ENCODE measurements at places on chromosomes 6 and 20.

- DNase-seq: no peak
These were observed 94.8 kb downstream of the BTBD3 start for GRCh38 chr20:12012241-12013222.

DNA sequence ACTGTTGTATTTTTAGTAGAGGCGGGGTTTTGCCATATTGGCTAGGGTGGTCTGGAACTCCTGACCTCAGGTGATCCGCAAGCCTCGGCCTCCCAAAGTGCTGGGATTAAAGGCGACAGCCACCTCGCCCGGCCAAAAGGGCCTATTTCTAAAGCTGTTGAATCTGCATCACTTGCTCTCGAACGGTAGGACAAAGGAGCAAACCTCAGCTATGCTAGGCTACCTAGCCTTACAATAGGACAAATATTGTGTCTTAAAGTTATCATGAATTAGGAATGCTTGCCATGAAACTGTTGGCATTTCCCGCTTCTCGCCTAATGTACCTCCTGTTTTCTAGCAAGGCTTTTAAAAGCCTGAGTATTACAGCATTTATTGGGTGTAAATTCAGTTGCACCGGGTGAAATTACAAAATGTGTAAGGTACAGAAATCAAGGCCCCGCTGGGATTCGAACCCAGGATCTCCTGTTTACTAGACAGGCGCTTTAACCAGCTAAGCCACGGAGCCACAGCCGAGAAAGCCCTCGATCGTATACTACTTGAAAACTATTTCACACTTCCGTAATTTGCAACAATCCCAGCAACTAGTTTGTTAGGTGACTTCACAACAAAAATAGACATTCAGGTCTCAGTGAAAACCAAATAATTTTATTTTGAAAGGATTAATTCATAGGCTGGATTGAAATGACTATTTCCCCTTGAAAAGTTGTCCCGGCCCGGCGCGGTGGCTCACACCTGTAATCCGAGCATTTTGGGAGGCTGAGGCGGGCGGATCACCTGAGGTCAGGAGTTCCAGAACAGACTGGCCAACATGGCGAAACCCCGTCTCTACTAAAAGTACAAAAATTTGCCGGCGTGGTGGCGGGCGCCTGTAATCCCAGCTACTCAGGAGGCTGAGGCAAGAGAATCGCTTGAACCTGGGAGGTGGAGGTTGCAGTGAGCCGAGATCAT lies 211.6 kb upstream of the ZNF184 start:
- peak; percentile 28 for DNase-seq

GRCh38 chr20:47089151-47089550 lies 194.5 kb downstream of the EYA2 start:
- DNase-seq: no peak

- no peak for DNase-seq
These were observed 2.3 kb downstream of the LINC00237 start for GRCh38 chr20:21103582-21104465.

- no peak for DNase-seq
These were observed 30.2 kb downstream of the CSNK2A1 start for GRCh38 chr20:513429-513828.

DNA sequence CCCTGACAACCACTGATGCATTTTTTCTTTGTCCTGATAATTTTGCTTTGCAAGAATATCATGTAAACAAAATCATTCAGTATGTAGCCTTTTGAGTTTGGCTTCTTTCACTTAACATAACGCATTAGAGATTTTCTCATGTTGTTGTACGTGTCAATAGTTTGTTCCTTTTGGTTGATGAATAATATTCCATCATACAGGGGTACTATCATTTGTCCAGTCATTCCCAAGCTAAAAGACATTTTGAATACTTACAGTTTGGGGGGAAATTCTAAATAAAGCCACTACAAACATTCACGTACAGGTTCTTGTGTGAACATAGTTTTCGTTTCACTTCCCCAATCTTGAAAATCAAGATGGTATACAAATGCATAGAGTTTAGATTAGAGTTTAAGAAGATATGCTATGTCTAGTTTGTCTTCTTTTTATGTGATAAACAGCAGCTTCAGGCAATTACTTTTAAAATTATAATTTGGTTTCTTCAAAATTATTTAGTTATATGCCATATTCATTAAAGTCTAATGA lies 5.2 kb downstream of the HAO1 start:
- DNase-seq: no peak

DNA sequence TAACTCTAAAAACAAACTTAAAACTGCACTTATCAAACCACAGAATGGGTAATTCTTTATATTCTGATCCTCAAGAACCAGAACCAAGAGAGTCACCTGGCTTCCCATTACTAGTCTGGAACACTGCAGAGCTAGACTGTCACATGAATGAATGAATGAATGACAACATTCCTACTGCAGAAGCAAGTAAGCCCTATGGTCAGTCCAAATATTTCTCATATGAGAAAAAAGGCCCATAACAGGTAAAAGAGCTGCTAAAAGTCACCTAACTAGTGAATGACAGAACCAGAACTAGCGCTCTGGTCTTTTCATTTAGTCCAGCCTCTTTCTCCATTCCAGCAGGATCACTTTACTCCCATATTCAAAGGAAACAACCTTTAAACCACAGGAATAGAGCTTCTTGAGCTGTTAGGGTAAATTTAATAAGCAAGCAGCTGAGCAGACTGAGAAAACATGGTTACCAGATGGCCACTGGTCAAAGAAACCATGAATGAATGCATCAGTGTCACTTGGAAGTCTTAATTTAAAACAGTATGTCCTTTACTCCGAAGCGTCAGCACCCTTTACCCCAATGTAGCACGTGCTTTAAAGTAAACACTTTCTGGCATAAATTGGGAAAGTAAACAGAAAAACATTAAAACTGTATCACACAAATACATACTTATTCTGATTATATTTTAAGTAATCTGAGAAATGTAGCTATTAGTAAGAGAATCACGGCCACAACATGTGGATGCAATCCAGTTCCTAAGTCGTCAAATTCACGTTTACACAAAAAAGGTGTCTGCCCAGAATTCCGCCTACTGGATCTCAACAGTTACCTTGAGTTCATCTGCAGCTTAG lies 1.4 kb downstream of the PREP start:
- DNase-seq: no peak

DNA sequence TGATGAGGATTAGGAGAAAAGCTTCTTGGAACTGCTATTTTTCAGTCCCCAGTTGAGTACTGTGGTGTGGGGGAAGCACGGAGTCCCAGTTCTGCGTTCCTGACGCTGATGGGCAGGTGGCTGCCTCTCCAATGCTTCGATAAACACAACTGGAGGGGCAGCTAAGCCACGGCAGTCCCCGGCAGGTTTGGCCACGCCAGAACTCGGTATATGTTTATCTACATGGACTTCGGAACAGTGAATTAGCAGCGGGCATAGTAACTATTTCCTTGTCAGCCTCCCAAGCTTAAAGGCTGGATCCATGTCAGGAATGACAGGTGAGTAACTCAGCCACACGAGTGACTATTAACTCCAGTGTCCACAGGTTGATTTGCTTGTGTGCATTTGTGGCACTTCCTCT lies 354.4 kb downstream of the ZFAND3 start:
- no peak for DNase-seq

- DNase-seq: no peak
These were observed 529.6 kb upstream of the FLRT3 start for GRCh38 chr20:14866841-14867514.

GRCh38 chr6:87914637-87915395 lies 132.8 kb upstream of the SPACA1 start:
- no peak for DNase-seq

DNA sequence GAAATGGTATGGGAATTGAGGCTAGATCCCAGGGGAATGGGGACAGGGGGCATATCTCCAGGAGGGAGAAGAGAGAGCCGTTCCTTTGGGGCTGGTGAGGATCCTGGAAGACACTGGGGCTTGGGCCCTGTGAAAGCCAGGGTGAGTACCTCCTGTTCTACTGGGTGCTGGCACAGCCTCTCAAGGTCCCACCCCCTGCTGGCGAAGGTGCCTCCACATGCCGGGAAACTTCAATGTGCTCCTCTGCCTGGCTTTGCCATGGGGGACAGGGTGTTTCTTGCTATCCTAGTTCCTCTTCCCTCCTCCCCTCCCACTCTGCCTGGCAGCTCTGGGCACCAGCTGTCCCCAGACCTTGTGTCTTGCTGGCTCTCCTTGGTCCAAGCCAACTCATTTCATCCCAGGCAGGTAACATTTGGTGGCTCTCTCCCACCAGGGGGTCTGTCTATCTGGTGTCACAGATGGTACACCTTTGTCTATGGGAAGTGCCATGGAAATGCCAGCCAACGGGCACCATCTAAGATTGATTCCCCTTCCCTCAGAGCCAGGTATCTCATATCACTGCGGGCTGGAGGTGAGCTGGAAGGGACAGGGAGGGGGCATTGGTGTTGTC lies 56.8 kb downstream of the MDGA1 start:
- DNase-seq: no peak

DNA sequence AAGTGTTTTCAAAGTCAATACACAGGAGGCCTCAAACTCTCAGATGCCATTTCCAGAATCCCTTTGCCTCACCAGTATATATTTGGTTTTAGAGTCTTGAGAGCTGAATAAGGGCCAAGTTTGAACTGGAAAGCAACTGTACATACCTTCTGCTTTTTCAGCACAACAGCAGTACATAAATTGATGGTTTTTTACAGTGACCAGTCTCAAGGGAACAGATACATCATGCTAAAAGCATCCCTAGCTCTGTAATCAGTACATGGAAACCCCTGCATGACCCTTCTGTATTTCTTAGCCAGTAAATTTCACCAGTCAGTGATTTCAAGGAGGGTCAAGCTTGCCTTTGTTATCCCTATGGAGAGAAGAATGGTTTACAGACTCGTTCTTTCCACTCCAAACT lies 40.6 kb upstream of the ECHDC1 start:
- no peak for DNase-seq

DNA sequence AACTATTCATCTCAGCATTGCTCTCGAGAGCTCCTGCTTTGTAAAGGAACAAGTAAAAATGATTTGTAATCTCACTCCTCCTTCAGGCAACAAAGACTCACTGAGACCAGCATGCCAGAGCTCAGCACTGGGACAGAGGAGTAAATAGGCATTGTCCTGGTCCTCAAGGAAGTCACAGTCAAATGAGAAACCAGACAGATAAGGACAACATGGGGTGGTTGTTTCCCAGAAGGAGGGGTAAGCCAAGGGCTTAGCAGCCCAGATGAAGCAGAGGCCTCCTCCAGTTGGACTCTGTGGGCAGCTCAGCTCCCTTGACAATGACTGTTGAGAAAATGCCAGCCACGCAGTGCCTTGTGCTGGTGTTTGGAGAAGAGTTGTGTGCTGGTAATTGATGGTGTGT lies 425.7 kb upstream of the CHD6 start:
- DNase-seq: no peak

DNA sequence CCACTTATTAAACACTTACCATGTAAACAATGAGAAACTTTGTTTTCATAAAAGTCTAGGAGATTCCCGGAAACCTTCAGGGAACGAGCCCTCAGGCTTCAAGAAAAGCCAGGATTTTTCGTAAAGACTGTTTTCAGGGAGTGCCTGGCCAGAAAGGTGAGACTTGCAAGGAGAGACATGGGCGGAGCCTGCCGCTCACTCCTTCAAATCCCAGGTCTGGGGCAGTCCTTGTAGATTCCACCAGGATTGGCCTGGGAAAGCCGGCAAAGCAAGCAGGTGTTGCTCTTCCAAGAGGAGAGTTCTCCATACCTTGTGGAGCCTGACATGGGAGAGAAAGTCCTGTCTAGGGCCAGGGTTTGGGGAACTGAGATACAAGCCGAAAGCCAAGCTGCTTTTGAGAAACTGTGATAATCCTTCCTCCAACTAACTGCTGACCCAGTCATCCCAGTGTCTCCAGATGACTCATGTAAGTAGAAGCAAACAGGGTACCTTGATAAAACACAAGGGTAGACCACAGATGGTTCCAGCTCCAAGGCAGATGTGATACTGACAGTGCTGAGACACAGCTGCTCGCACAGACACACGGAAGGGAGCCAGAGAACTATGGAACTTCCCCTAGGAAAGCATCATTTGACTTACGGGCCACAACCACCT lies 69.4 kb upstream of the NAA20 start:
- no peak for DNase-seq

Measured in activated CD4-positive, alpha-beta T cell treated with anti-CD3 and anti-CD28 coated beads, Interleukin-2, amount 50 U/mL, for 4 hours (primary cell).